AG04450 (cell line): ENCODE measurements at places on chromosomes 16 and 17.

- no peak for DNase-seq
Measured at GRCh38 chr17:59893676-59894100, 767 bp downstream of the RPS6KB1 start.

GRCh38 chr17:81217491-81217890 lies 5.3 kb downstream of the CEP131 start:
- no peak for DNase-seq

- no peak for DNase-seq
Measured at GRCh38 chr16:50126183-50126582, 26.9 kb upstream of the TENT4B start.

DNA sequence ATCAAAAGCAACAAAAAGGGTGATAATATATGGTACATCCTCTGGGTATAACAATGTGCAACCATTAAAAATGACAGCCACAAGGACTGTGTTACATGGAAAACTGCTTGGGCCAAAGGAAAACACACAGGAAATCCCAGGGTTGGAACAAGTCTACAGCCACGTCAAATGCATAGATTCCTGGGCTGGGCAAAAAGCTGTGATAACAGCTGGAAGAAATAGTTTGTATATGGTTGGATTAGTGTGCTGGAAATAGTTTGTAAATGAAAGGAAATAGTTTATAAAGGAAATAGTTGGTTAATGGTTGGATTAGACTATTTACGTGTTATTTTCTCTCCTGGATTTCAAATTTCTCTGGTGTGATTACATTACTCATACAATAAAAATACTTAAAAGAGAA lies 2.6 kb downstream of the HSD17B2 start:
- DNase-seq: peak; percentile 26

DNA sequence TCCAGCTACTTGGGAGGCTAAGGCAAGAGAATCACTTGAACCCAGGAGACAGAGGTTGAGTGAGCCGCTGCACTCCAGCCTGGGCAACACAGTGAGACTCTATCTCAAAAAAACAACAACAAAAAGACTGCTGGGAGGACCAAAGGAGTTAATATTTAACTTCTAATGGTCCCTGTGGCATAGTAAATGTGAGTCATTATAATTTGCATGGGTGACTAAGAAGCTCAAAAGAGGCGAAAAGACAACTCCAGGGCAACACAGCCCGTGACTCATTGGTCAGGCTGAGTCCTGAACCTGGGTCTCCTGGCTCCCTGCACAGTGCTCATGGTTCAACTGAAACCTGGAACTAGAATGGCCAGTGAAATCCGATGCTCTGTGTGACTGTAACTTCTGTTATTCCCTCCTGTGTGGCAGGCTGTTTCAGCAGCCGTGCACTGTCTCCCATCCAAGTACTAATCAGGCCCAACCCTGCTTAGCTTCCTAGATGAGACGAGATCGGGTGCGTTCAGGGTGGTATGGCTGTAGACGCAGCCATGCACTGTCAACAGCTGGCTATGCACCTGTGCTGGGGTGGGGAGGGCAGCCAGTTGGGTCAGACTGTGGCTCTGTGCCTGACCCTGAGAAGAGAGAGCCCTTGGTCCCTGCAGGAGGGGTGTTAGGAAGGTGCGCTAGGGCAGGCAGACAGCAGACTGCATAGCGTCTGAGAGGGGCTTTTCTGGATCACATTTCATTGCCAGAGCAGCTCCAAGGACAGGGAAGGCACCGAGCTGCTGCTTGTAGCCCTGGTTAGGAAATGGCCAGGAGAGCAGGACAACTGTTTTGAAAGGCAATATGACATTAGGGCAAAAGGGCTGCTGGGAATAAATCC lies 14.5 kb upstream of the GPRC5C start:
- DNase-seq: no peak

- no peak for DNase-seq
Measured at GRCh38 chr16:55571191-55571897, 4.9 kb downstream of the CAPNS2 start.

- no peak for DNase-seq
Measured at GRCh38 chr16:81723098-81723723, 55.9 kb upstream of the PLCG2 start.

- no peak for DNase-seq
Measured at GRCh38 chr16:52721331-52721730, 174.4 kb upstream of the TOX3 start.

- no peak for DNase-seq
Measured at GRCh38 chr16:82344157-82344556, 174.1 kb upstream of the MPHOSPH6 start.

DNA sequence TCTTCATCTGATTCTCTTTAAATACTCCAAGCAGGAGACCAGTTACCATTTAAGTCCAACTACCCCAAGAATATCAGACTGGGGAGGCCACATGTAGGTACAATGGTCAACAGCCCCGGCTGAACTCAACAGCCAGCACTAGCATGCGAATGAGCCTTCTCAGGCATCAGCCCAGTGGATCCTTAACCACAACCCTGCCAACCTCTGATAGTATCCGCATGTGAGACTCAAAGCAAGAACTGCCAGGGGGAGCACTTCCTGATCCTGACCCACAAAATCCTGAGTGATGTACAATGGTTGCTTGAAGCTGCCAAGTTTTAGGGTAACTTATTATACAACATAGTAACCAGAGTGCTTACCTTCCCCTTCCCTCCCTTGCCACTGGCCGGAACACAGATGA lies 4.0 kb downstream of the PYY start:
- no peak for DNase-seq

DNA sequence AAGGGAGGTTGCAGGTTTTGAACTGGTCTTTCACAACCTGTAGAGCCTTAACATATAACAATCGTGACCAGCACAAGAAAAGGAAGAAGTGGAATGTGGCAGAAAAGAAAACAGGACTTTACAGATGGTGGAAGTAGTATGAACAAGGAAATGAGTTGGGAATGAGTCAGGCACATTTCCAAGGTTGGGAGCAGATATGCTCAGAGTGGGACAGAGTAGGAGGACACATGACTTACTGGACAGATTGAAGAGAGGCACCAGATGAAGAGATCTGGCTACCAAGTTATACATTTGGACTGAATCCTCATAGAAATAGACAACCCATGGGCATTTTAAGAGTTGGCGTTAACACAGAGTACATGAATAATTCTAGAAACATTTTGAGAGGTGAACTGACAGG lies 95.3 kb downstream of the ZNF18 start:
- no peak for DNase-seq

DNA sequence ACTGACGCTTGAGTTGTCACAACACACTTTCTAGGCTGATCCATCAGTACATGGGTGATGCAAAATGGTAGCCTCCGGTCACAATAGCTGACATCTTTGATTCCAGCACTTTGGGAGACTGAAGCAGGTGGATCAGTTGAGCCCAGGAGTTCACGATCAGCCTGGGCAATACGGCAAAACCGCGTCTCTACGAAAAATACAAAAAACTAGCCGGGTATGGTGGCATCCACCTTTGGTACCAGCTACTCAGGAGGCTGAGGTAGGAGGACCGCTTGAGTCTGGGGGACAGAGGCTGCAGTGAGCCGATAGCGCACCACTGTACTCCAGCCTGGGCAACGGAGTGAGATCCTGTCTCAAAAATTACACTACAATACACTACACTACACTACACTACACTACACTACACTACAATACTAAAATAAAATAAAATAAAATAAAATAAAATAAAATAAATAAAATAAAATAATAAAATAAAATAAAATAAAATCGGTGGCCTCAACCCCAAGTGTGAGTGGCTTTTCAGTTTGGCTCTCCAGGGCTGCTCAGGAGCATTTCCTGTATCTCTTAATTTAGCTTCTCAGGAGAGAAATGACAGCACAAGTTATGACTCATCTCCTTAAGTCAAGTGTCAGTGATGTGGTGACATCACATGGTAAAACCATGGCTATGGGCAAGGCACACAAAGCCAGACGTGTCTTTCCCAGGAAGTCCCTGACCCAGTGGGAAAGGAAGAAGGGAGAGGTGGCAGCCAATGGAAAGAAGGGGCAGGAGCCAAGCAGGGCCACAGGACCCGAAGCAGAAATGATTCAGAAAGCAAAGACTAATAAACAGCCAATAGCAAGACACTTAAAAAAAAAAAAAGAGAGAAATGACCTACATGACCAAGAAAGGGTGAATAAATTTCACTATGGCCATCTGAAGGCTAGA lies 75.3 kb upstream of the TBC1D3K start:
- peak; percentile 21 for DNase-seq
